ENCODE measurements at places on chromosomes 2 and 18. TPM values are rescaled to one million over a fixed set of nuclear protein-coding genes. Genes with fewer than 3 reads are reported as not detected.
A peak's percentile ranks its signal among the peaks of the same experiment; 100 is the strongest.

Gene SCN7A
- total RNA-seq, result not detected

Gene RND3
- total RNA-seq, result 9.4 TPM

Gene LRRTM1
- total RNA-seq, result 11.3 TPM

Gene STK11IP
- total RNA-seq, result 23.2 TPM

Gene TM4SF20
- total RNA-seq, result not detected

Gene CIB4
- not detected for total RNA-seq

Gene SMAD7
- 53.3 TPM for total RNA-seq

DNA sequence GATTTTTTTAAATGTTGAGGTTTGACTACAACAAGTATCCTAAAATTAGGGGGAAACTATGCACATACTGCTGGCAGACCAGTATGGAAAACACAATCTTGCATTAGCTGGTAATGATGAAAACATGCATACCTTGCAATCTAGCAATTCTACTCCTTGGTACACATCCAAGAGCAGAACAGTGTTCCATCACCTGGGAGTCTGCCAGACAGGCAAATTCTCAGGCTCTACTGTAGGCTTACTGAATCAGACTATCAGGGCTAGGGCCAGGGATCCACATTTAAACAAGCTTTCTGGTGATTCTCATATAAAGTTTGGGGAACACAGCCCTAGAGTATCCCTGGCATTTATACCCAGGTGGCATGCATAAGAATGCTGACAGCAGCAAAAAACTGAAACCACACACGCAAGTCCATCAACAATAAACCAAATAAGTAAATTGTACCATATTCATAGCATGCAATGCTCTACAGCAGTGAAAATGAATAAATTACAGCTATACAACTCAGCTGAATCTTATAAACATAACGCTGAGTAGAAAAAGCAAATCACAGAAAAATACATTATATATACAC, 13.6 kb downstream of the CDH2 start:
- peaks cover 53% of the 10 kb centered on the region for H3K4me1 ChIP-seq
- H3K4me3 ChIP-seq, result peak overlapping the region; percentile 58
- H3K36me3 ChIP-seq, result peaks cover 69% of the 10 kb centered on the region
- DNase-seq, result no peak
- no peaks in the 10 kb centered on the region for H3K27me3 ChIP-seq
- H3K27ac ChIP-seq, result no peak overlapping the region

- H3K27me3 ChIP-seq, result no peaks in the 10 kb centered on the region
- no peak overlapping the region for H3K4me3 ChIP-seq
- DNase-seq, result peak; percentile 40
- no peak overlapping the region for H3K27ac ChIP-seq
- no peaks in the 10 kb centered on the region for H3K4me1 ChIP-seq
- H3K36me3 ChIP-seq, result no peaks in the 10 kb centered on the region
These were observed 13.3 kb upstream of the ATP8B1 start for GRCh38 chr18:57816208-57816954.

DNA sequence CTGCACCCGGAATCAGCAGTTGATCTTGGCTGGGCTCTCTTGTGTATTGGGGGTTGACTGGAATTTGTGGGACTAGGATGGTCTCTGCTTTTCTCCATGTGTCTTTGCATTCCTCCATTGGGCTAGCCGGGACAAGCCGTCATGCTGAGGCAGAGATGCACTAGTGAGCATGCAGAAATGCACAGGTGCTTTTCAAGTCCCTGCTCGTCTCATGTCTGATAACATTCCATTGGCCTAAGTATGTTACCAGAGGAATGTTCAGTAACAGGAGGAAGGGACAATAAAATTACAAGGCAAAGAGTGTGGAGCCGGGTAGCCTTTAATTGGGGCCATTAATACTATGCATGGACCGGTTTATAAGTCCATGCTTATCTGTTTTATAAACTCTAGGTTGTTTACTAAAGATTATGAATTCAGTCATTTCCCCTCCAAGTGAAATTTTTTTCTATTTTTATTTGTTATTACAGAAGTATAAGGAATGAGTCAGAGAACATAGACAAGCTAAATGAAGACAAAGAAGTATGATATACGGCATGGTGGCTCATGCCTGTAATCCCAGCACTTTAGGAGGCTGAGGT, 24.4 kb upstream of the AAK1 start:
- H3K27me3 ChIP-seq, result no peaks in the 10 kb centered on the region
- no peak overlapping the region for H3K4me3 ChIP-seq
- H3K4me1 ChIP-seq, result no peaks in the 10 kb centered on the region

GRCh38 chr2:113692698-113693428, 63.6 kb downstream of the SLC35F5 start:
- no peaks in the 10 kb centered on the region for H3K27me3 ChIP-seq
- no peak overlapping the region for H3K4me3 ChIP-seq
- no peaks in the 10 kb centered on the region for H3K4me1 ChIP-seq
- no peaks in the 10 kb centered on the region for H3K36me3 ChIP-seq
- no peak overlapping the region for H3K27ac ChIP-seq

DNA sequence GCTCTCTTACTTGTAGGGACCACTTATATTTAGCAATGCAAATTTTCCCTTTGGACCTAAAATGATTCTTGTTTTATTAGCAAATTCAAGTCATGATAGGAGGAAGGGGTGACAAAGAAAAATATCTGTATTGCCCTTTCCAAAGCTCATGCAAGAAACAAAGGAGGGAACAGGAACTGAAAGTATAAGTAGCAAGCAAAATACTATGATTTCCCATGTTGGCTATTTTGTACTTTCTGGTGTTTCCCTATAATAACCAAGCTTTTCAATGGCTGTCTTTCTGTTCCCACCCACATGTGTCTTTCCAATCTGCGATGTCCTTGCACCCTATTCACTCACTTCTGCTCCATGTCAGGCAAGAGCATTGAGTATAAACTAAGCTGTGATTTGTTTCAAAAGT, 279.7 kb downstream of the RNF144A start:
- H3K27me3 ChIP-seq, result no peaks in the 10 kb centered on the region
- no peak overlapping the region for H3K4me3 ChIP-seq
- DNase-seq, result no peak
- H3K4me1 ChIP-seq, result peaks cover 2% of the 10 kb centered on the region

DNA sequence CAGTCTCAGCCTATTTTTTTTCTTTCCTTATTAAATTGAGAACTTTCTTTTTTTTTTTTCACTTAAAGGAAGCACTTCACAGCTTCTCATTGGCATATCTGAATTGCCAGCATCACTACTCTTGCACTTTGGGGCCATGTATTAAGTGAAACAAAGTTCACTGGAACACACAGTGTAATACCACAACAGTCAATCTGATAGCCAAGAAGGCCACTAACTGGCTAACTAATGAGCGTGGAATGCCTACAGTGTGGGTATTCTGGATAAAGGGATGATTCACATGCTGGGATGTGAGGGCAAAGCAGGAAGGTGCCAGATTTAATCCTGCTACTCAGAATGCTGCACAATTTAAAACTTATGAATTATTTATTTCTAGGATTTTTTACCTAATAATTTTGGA, 11.7 kb upstream of the C18orf63 start:
- H3K4me3 ChIP-seq, result no peak overlapping the region
- H3K4me1 ChIP-seq, result no peaks in the 10 kb centered on the region
- no peaks in the 10 kb centered on the region for H3K27me3 ChIP-seq
- DNase-seq, result no peak

DNA sequence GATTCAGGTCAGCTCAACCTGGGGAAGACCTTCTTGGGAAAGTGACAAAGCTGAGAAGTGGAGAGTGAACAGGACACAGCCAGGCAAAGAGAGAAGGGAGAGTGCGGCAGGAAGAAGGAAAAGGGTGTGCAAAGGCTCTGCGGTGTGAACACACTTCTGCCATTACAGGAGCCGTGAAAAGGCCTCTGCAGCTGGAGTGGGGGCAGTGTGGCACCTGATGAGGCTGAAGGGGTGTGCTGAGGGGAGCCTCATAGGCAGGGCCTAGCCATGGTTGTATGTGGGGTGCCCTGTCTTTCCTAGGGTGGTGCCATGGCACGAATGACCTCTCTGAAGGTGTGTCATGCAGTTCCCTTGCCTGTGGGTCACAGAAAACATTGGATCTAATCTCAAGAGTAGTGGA, 347.6 kb downstream of the CYRIA start:
- H3K27ac ChIP-seq, result no peak overlapping the region
- no peaks in the 10 kb centered on the region for H3K27me3 ChIP-seq
- DNase-seq, result no peak
- peaks cover 4% of the 10 kb centered on the region for H3K4me1 ChIP-seq

DNA sequence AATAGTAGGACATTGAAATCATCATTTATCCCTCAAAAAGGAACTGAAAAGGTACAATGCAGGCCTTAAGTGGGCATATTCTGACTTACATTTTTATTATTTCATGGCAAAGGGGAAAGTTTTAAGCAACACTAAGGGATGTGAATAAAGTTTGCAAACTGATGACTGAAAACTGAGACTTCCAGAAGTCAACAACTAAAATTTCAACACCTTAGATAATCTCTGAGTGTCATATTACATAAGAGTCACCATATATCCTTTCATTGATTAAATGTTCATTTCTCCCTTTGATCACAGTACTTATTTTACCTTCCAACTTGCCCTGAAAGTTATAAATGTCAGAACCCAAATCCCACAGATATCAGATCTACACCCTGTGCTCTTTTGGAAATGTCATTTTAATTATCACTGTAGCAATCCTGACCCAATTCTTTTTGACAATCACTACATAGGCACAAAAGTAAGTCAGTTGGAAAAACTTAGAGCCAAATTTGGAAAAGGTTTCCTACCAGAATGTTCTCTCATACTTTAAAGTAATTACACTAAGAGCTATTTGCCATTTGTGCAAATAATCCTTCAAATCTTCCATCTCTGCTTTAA, 44.4 kb upstream of the RNU4ATAC start:
- H3K27me3 ChIP-seq, result no peaks in the 10 kb centered on the region
- H3K4me1 ChIP-seq, result no peaks in the 10 kb centered on the region
- peaks cover 1% of the 10 kb centered on the region for H3K36me3 ChIP-seq
- H3K27ac ChIP-seq, result no peak overlapping the region

DNA sequence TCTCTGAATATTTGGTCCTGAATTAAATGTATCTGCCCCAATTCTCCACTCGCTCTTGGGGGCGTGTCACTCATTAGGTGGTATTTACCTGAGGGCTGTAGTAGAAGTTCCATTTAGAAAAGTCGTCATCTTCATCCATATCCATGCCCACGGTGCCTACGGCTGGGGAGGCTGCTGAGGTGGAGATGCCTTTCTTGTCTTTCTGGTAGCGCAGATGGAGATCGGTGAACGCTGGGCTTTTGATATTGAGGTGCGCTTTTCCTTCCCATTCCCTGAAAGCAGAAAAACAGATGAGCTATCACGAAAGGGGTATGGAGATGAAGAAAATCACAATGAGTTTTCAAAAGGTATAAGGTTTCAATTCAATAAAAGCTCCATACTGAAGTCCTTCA, 39.7 kb downstream of the APOB start:
- H3K27ac ChIP-seq, result no peak overlapping the region
- H3K27me3 ChIP-seq, result no peaks in the 10 kb centered on the region
- H3K4me1 ChIP-seq, result no peaks in the 10 kb centered on the region
- no peak for DNase-seq
- no peaks in the 10 kb centered on the region for H3K36me3 ChIP-seq

DNA sequence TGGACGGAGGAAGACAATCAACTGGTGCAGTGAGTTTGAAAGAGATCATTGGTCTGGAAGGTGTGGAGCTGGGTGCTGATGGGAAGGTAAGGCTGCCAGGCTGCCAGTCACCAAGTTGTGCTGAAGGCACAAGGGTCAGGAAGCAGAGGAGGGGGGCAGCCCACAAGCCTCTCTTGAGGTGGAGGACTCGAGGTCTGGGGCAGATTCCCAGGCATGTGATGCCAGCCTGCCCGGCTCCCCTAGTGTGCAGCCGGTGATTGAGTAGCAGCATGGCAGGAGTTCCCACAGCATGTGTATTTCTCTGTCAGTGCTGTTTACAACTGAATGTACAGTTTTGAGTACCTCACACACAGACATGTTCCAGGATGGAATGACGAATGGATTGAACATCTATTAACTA, 99.3 kb downstream of the CABLES1 start:
- H3K27ac ChIP-seq, result no peak overlapping the region
- no peaks in the 10 kb centered on the region for H3K4me1 ChIP-seq
- no peaks in the 10 kb centered on the region for H3K27me3 ChIP-seq
- no peak overlapping the region for H3K4me3 ChIP-seq
- no peak for DNase-seq

GRCh38 chr2:148965623-148966437, 72.7 kb upstream of the LYPD6B start:
- H3K27ac ChIP-seq, result no peak overlapping the region
- no peak overlapping the region for H3K4me3 ChIP-seq
- no peak for DNase-seq
- no peaks in the 10 kb centered on the region for H3K4me1 ChIP-seq

DNA sequence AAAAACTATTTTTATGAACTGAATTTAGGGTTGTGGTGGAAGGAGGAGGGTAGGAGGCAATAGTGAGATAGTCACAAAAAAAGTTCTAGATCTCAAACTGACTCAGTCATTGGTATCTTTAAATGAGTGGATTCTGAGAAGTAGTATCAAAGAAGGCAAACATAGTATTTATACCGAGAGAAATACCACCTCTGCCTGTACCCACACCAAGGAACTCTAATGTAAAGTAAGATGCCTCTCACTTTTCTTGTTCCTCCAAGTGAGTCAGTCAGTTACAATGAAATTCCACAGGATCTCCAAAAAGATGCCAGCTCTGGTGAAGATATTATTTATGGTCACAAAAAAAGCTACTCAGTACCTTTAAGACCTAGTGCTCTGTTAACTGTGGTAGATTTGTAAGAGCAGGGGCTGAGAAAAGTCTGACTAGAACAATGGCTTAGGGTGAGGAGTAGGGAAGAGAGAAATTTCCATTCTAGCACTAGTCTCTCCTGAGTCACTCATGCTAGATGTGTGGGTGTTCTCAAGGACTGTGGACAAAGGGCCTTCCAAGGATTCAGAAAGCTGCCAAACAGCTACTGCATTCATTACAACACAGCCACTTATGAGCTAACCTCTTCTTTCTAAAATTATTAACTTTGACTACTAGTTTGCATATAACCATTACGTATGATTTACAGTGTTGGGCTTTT, 36.3 kb downstream of the YWHAQ start:
- no peaks in the 10 kb centered on the region for H3K4me1 ChIP-seq
- H3K4me3 ChIP-seq, result no peak overlapping the region
- H3K36me3 ChIP-seq, result peaks cover 80% of the 10 kb centered on the region
- no peaks in the 10 kb centered on the region for H3K27me3 ChIP-seq
- no peak overlapping the region for H3K27ac ChIP-seq

- H3K4me1 ChIP-seq, result no peaks in the 10 kb centered on the region
- H3K27me3 ChIP-seq, result peaks cover 20% of the 10 kb centered on the region
- no peak overlapping the region for H3K4me3 ChIP-seq
- no peak overlapping the region for H3K27ac ChIP-seq
These were observed 421.7 kb downstream of the STK39 start for GRCh38 chr2:167825664-167826063.

- H3K4me1 ChIP-seq, result no peaks in the 10 kb centered on the region
- peaks cover 53% of the 10 kb centered on the region for H3K36me3 ChIP-seq
- no peak overlapping the region for H3K4me3 ChIP-seq
- DNase-seq, result no peak
- no peaks in the 10 kb centered on the region for H3K27me3 ChIP-seq
- H3K27ac ChIP-seq, result no peak overlapping the region
These were observed 6.3 kb upstream of the DRC1 start for GRCh38 chr2:26395394-26395793.

GRCh38 chr2:180196419-180196977, 189.4 kb upstream of the CWC22 start:
- no peaks in the 10 kb centered on the region for H3K36me3 ChIP-seq
- H3K4me3 ChIP-seq, result no peak overlapping the region
- no peaks in the 10 kb centered on the region for H3K4me1 ChIP-seq
